Activated CD4-positive, alpha-beta T cell treated with anti-CD3 and anti-CD28 coated beads for 36 hours (primary cell): ENCODE measurements at places on chromosomes 7 and 10.
A peak's percentile ranks its signal among the peaks of the same experiment; 100 is the strongest.

- no peak for DNase-seq
Measured at GRCh38 chr7:37536706-37537105, 88.0 kb upstream of the ELMO1 start.

DNA sequence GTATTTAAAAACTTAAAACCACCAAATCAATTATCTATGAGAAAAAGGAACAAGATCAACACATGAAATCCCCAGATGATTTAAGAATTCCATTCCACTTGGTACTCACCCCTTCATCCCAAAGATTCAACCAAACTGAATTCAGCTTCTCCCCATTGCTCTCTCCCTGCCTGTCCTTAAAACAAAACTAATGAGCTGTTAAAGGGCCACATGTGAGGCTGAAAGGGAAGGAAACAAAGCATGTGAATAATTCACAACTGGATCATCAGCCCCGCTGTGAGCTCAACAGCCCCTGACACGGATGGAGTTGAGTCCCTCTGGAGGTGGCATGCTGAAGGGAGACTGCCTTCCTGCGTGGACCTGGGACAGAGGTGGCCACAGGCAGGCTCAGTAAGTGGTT is 32.9 kb downstream of the VOPP1 start:
- no peak for DNase-seq

DNA sequence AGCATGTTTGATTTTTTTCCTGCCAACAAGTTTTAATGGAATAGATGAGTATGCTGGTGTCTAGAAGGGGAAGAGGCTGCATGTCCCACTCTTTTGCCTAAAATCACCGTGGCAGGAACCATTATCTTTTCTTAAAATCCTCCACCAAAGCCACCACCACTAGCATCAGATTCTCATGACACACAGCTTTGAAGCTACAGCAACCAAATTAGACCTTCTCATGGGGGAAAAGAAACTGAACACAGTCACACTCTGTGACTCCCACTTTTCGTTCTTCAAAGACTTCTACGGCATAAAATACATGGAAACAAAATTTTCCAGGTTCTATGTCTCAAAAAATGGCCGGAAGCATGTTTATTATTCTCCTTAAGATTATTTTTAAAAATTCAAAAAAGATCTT is 81.8 kb downstream of the SGMS1 start:
- no peak for DNase-seq

DNA sequence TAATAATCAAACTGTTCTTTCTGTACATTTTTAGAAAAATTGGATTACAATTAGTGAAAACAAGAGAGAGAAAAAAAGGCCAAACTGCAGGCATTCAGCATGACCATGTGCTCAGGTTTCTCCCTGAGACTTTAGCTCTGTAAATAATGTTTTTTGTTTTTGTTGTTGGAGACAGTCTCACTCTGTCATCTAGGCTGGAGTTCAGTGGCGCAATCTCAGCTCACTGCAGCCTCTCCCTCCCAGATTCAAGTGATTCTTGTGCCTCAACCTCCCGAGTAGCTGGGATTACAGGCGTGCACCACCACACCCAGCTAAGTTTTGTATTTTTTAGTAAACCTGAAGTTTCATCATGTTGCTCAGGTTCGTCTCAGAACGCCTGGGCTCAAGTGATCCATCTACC is 23.0 kb downstream of the BZW2 start:
- no peak for DNase-seq

- DNase-seq = no peak
Measured at GRCh38 chr10:62457196-62457595, 83.0 kb downstream of the ZNF365 start.

GRCh38 chr10:788796-789748 is 99.6 kb upstream of the DIP2C start:
- peak; percentile 73 for DNase-seq

- no peak for DNase-seq
Measured at GRCh38 chr10:112471878-112472487, 25.0 kb downstream of the VTI1A start.

DNA sequence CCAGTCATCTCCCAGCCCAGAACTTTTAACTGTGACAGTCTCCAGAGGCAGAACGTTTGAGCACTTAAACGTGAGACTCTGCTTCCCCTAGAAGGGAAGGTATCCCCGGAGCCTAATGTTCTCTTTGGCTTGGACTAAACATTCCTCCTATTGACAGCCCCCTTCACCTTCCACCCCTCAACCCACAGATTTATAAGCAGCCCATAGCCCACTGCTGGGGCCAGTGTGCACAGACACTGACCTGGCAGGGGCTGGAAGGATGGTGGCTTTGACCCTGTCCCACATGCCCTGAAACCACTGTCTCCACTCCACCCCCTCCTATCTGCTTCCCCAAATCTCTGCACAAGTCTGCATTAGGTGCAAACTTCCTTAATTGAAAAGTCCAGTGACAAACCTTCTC is 715.0 kb upstream of the IGFBP3 start:
- no peak for DNase-seq

- DNase-seq = no peak
Measured at GRCh38 chr7:99203092-99203491, 4.8 kb downstream of the KPNA7 start.

- DNase-seq = no peak
Measured at GRCh38 chr10:26698909-26699308, 1.4 kb downstream of the PDSS1 start.

GRCh38 chr10:78808736-78809367 is 259.9 kb upstream of the ZMIZ1 start:
- no peak for DNase-seq

- DNase-seq = no peak
Measured at GRCh38 chr10:118373786-118374185, 31.7 kb upstream of the FAM204A start.

DNA sequence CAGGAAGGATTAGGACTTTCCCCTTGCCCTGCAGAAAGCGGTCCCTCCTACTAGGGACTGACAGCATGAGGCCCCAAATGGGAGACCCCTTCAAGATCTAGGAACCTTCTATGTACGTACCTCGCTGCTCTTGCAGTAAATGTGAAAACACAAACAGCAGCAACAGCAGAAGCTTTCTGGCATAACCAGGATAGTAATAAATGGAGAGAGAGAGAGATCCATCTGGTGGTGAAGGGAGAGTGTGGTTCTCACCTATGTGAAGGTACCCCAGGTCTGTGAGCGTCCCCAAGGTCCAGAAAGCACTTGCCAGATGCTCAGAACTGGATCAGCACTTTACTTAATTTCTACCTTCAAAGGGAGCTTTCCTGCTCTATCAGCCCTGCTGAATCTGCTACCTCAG is 592.7 kb downstream of the PARD3 start:
- DNase-seq = no peak

GRCh38 chr10:112369495-112370423 is 4.2 kb upstream of the ACSL5 start:
- DNase-seq = no peak

DNA sequence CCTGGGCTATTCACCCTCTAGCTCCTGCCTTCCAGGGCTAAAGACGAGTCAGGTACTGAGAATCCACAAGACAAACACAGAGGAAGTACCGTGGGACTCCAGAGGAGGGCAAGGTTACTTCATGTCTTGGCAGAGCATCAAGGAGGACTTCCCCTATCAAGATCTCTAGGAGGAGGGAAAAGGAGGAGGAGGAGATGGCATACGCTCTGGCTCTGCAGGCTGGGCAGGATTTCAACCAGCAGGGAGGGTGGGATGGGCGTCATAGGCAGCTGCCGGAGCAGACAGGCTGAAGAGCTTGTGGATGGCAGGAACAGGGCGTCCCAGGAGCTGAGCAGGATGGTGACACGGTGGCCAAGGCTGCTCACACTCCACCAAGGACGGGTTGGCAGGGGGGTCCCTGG is 21.3 kb downstream of the MDH2 start:
- no peak for DNase-seq

DNA sequence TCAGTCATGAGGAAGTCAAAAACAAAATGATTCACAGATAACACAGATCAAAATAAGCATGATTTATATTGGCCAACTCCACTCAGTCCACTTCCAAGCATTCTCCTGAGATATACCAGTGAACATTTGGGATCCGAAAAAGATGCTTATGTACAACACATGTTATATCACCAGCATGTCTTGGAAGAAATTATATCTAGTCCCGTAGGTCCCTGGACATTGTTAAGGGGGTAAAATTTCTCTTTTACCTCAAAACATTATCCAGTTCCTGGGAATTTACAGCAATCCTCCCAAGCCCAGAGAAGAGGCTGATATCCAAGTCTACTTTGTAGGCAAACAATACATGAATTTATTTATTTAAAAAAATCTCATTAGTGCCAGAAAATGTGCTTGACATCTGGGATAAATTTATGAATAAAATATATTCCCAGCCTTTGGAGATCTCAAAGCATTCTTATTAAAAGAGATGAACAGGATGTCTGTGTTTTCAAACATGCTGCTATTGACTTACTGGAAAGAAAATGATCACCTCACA is 582.2 kb upstream of the ZWINT start:
- DNase-seq = no peak

DNA sequence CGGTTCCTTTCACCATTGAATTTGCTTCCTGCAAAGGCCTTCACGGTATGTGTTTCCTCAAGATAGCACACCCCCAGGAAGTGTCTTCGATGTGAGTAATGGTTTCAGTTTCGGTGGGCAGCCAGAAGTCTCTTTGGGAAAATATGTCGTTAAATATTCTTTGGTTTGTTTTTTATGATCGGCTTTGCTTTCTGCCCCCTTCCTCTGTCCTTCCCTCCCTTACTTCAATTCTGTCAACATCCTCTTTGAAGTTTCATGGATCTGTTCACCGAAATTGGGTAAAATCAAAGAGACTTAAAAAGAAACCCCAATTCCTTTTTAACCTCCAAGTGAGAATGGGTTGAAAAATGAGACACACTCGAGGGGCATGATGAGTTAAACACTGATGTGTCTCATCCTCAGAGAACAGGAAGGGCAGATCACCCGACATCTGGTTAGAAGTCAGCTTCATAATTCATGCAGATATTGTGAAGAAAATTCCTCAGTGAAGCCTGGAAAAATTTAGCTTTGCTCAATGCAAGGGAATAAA is 170.8 kb upstream of the HABP2 start:
- DNase-seq = peak; percentile 12

DNA sequence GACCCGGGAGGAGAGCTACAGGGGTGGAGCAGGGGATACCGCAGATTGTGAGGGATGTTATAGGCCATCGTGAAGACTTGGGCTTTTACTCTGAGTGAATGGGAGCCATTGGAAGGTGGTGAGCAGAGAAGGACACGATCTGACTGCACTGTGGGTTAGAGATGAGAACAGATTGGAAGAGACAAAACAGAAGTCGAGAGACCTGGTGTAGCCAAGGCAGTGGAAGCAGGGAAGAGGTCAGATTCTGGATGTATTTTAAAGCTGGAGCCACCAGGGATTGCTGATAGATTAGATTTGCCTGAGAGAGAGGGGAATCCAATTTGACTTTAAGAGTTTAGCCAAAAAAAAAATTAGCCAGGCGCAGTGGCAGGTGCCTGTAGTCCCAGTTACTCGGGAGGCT is 21.6 kb upstream of the EEPD1 start:
- no peak for DNase-seq

GRCh38 chr10:113292743-113293142 is 260.1 kb upstream of the HABP2 start:
- no peak for DNase-seq

- DNase-seq = no peak
Measured at GRCh38 chr10:787933-788651, 98.6 kb upstream of the DIP2C start.

DNA sequence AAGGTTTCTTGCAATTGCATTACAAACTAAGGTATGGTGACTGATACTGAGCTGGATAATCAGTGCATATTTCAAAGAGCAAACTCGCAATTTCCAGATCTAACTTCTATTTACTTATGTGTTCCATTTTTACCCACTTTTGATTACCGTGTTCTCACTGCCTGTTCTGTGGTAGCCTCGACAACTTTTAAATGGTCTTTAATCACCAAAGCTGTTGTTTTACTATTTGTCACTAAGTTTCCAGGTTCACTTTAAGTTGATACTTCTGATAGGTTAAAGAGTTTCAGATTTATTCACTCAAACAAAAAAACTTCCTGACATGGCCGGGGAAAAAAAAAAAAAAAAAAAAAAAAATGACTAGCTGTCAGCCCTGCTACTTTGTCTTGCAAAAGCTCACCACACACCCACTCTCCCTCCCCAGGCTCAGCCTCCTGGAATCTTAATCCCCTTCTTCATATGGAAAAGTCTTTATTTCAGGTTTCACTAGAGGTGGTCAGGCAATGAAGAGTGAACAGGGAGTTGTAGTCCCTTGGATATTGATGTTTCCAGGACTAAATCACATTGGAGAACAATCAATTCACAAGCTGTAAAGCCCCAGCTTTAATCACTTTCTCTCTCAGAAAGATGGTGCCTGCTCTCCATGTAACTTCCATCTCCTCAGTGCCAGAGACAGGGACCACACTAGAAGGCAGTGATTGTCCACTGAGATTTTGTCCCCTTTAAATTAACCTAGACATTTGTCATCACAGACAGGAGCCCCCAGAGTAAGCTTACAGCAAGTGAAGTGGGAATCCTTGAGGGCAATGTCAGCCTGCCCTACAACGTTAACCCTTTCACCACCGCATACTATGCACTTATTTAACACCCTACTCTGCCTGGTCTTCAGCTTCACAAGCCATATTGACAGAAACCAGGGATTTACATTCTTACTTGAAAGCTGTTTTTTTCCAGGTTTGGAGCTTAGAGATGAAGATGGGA is 749.1 kb upstream of the SORCS1 start:
- DNase-seq = no peak

GRCh38 chr7:134966691-134967090 is 19.6 kb upstream of the AGBL3 start:
- no peak for DNase-seq

GRCh38 chr7:125154930-125155329 is 225.3 kb upstream of the POT1 start:
- DNase-seq = no peak

GRCh38 chr7:24587853-24588252 is 14.6 kb downstream of the PALS2 start:
- DNase-seq = peak; percentile 64

DNA sequence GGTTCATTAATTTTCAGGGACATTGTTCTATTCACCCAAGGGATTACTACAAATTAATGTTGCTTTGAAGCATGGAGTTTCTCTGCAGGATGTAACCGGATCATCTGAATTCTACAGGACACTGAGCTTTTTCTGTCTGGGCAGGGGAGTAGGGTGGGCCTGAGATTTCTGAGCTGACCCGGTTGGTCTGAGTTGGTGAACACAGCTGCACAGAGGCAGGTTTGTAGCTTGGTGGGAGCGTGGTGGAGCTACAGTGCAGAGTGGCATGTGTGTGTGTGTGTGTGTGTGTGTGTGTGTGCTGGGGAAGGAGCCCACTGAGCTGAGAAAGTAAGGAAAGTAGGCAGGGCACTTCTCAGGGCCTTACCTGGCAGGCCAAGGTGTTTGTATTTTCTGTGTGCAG is 62.6 kb downstream of the SH2D4B start:
- DNase-seq = no peak

GRCh38 chr10:12350167-12350872 is 973 bp downstream of the CAMK1D start:
- peak; percentile 68 for DNase-seq

GRCh38 chr7:128962899-128963298 is 25.2 kb downstream of the IRF5 start:
- peak; percentile 17 for DNase-seq

GRCh38 chr7:107150375-107151073 is 18.3 kb upstream of the HBP1 start:
- DNase-seq = peak; percentile 86

- no peak for DNase-seq
Measured at GRCh38 chr7:85770332-85770731, 583.5 kb upstream of the SEMA3D start.

- peak; percentile 62 for DNase-seq
Measured at GRCh38 chr7:158825628-158826289, 3.5 kb downstream of the ESYT2 start.
